ENCODE measurements at places on chromosomes 3 and 15.

DNA sequence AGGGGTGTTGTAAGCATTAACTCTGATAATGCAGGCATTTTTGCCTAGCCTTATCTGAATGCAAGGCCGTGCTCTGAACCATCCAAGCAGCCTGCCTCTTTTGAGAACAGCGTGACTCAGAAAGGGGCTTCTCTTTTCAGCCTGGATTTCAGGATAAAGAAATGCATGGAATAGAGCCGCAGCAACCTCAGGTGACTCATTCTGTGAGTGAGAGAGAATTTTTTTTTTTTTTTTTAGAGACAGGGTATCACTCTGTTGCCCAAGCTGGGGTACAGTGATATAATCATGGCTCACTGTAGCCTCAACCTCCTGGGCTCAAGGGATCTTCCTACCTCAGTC is 20.6 kb upstream of the PDE8A start:
- DNase-seq, result no peak

DNA sequence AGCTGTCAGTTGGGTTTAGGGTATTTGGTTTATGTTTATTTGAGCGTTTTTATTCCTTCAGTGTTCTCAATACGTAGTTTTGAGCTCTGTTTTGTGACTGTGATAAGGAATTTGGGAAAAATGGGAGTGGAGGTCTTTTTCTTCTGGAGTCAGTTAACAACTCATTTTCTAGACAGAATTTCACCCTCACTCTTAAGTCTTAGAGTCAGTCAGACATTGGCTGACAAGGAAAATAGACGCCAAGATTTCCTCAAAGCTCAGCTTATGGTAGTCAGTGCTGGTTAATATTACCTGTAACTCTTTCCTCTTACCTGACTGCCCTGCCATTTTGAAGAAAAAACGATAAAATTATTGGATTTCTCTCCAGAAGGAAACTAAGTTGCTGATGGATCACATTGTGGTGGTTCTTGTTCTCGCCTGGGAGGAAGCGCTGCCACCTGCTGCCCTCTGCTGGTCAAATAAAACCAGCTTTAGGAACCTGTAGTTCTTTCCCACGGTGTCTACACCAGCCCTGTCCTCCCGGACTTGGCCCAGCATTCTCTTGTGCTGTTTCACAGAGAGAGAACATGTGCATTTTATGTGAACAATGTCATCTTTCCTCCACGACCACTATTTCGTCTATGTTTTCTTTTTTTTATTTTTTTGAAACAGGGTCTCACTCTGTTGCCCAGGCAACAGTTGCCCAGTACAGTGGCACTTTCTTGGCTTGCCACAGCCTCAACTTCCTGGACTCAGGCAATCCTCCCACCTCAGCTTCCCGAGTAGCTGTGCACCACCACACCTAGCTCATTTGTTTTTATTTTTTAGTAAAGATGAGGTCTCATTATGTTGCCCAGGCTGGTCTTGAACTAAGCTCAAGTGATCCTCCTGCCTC is 41.4 kb upstream of the UMPS start:
- DNase-seq, result peak; percentile 64

GRCh38 chr3:125313060-125313635 is 62.0 kb downstream of the ZNF148 start:
- DNase-seq, result no peak

GRCh38 chr15:57143511-57144078 is 225.2 kb downstream of the TCF12 start:
- DNase-seq, result no peak

DNA sequence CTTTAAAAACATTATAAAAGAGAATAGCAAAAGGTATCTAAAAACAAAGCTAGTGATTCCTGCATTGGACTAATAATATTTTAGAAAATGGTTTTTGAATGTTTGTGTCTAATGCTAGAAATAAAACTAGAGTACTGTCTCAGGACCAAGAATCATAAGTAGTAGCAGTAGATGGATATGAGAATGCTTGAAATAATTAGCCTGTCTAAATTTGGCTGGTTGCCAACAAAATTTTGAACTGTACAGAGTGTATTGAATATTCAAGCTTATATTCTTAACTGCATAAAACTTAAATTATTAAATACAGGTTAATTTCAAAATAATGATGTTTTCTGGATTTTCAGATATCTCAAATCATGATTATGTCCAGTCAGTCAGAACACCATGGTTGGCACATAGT is 14.0 kb downstream of the ABHD5 start:
- DNase-seq, result no peak

GRCh38 chr15:62103431-62103830 is 36.7 kb downstream of the C2CD4A start:
- no peak for DNase-seq

- DNase-seq, result no peak
Measured at GRCh38 chr15:31279221-31280045, 47.2 kb upstream of the KLF13 start.

- DNase-seq, result no peak
Measured at GRCh38 chr3:141147657-141148056, 84.0 kb upstream of the PXYLP1 start.

GRCh38 chr3:42490243-42490642 is 12.2 kb upstream of the VIPR1 start:
- DNase-seq, result peak; percentile 72

GRCh38 chr15:60283936-60284335 is 113.8 kb downstream of the ANXA2 start:
- no peak for DNase-seq

DNA sequence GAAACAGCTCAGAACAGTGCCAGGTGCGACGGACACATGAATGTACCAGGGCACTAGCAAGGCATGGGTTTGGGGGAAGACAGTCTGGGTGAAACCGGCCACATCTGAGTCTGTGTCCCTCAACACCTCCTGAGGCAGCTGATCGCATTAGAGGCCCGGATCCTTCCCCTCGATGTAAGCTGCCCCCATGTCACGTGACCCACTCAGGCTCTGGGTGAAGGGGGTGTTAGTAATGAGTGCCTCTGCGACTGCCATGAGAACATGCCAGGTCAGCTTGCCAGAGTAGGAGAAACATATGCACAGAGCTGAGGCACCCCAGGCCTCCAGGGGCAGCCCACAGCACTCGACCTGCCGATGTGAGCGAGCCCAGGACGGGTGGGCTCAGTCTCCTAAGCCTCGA is 29.7 kb downstream of the PRR23E start:
- DNase-seq, result no peak

- no peak for DNase-seq
Measured at GRCh38 chr3:106206146-106206545, 337.3 kb upstream of the CBLB start.

- peak; percentile 75 for DNase-seq
Measured at GRCh38 chr3:177830411-177830849, 633.1 kb upstream of the TBL1XR1 start.

- no peak for DNase-seq
Measured at GRCh38 chr3:78604341-78604740, 1163.5 kb downstream of the ROBO1 start.

GRCh38 chr3:138437281-138437680 is 2.9 kb downstream of the ESYT3 start:
- DNase-seq, result no peak

DNA sequence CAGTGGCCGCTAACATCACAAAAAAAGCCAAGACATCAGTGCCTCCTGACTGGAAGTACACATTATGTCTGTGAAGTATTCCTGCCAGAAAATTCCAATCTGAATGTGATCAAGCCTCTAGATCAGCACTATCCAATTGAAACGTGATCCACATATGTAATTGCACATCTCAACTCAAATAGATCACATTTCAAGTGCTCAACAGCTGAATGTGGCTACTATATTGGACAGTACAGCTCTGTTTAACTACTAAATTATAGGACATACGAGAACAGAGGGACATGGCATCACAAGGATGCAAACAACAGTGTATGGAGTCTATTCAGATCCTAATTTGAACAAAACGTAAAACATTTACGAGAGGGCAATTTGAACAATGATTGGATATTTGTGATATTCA is 542 bp upstream of the UBAP1L start:
- no peak for DNase-seq

- DNase-seq, result no peak
Measured at GRCh38 chr15:64438653-64439447, 21.5 kb upstream of the ZNF609 start.

DNA sequence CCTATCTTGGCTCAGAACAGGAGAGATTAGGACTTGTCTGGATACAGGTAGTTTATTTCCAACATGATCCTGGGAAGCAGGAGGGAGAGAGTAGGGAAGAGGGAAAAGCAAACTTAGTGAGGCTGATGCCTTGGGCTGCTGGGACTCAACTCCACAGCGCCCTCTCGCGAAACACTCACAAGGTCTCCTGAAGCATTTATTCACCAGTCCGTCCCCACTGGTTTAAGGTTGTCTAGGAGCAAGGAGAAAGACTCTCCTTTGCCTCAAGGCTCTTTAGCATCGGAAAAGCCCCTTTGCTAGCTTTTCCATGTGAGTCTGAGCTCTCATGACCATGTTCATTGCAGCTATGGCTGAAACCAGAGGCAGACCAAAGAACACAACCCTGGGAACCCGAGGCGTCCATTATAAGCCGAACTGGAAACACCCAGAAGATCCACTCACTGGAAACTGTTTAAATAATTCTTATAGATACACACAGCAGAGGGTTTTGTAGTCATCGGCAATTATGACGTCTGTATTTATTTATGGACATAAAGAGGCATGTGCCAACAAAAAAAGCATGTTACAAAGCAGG is 244.5 kb downstream of the CD47 start:
- DNase-seq, result peak; percentile 28

DNA sequence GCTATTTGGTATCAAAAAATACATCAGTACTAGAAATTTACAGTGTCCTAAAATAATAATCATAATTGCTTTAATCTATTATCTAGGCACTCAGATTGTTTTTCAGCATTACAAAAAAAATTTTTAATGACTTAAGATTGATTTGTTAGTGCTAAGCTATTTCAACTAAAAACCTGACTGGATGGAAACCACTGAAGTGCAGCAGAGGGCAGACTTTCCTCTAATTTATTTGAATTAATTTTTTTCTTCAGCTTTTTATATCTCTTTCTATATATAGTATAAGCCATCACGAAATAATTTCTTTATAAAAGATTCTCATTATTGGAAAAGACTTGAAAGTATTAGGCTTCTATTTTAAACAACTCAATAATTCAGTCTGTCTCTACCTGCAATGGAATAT is 131.4 kb downstream of the IQCH start:
- DNase-seq, result no peak

DNA sequence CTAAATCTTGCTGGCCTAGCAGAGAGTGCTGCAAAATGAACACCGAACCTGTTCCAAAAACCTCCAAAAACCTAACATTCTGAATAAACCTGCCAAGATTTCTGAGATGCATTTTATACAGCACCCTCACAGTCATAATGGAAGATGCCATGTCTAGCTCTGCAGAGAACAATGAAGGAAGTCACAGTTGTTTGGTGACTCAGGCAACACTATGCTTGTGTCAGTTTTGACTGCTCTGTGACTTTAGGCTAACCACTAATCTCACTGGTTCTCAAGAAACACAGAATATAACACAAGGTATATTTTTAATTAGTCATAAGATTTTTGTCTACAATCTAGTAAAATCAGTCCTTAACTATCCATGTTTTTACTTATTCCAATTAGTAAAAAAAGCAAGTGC is 606.6 kb downstream of the TBL1XR1 start:
- DNase-seq, result no peak

DNA sequence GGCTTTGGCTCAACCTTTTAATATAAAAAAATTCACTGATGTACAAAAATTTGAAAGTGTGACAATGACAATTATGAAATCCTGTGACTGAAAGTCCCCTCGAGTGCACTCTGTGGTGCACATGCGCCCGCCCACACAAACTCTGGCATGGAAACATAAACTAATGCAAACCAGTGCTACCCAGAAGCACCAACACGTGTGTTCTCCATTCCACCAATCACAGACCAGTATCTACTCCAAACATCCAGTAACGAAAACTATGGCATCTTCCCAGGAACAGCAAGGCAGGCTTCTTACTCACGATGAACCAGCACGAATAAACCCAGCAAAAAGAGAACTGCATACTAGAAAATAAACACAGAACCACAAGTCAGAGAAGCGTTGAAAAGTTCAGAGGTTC is 11.7 kb upstream of the NMB start:
- DNase-seq, result peak; percentile 23

GRCh38 chr15:96166223-96167200 is 164.0 kb upstream of the NR2F2 start:
- DNase-seq, result no peak

GRCh38 chr15:53978253-53978906 is at the start of gene UNC13C:
UNC13C (plus strand) TSS chr15:53978441; CDS start chr15:54012904, 34,463 bp downstream.
- DNase-seq, result peak; percentile 19

- no peak for DNase-seq
Measured at GRCh38 chr3:172135820-172136219, 96.4 kb downstream of the FNDC3B start.

DNA sequence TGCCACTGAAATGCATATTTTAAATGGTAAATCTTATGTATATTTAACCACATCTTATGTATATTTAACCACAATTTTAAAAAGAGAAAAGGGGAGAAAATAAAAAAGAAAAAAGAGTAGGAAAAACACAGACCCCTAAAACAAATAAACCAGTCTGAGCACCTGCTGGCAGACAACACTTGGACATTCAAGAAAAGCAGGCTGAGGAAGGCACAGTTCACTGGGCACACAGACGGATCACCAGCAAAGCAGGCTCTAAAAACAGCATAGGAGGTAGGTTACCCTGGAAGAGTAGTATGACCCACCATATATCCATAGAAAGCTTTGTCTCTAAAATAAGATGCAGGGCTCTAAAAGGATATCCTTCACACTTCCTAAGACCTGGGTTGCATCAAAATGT is 27.0 kb downstream of the AAGAB start:
- no peak for DNase-seq
